ENCODE measurements at places on chromosomes 4 and X.

GRCh38 chr4:56241500-56241899 is 145.8 kb downstream of the AASDH start:
- no peak for DNase-seq

DNA sequence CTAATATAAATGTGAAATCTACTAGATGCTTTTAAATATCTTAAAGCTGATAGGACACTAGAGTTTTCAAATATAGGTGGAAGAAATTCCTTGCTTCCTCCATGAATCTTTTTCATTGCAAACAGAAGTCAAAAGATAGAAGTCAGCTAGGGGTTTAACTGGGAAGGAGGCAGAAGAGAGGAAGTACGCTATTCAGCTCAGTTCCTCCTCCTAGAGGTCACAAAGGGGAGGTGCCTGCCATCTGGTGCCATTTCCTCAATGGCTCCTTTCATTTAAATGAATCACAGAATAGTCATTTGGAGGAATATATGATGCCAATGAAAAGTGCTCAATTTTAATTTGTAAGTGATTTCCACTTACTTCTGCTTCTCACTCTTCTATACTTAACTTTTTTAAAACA is 8.5 kb downstream of the COL25A1 start:
- DNase-seq = no peak

DNA sequence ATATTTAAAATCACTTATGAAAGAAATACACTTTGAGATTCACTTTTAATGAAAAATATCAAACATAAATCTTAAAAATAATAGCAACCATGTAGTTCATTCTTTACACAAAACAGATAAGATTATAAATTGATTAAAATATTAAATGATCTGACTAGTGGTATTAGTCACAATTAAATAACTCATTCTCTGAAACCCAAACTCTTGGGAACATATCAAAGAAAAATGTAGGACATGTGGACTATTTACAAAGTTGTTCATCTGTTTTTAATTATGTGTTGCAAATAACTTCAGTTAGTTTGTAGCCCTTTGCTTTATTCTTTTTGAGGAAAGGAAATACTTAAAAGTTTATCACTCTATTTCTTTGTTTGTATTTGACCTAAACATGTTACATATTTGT is 9.5 kb upstream of the GUCY1A1 start:
- DNase-seq = no peak

DNA sequence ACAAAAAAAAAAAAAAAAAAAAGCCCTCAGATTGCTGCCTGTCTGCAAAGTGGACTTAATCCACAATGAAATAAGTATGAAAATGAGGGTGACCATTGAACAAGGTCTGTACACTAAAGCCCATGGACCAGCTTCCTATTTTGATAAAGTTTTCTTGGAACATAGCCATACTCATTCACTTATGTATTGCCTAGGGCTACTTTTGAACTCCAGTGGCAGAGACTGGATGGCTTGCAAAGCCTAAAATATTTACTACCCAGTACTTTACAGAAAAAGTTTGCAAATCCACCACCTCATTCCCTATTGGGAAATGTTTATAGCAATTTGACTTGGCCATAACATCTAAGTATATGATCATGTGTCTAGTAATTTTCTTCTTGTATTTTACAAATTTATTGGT is 481.7 kb downstream of the NAF1 start:
- no peak for DNase-seq

DNA sequence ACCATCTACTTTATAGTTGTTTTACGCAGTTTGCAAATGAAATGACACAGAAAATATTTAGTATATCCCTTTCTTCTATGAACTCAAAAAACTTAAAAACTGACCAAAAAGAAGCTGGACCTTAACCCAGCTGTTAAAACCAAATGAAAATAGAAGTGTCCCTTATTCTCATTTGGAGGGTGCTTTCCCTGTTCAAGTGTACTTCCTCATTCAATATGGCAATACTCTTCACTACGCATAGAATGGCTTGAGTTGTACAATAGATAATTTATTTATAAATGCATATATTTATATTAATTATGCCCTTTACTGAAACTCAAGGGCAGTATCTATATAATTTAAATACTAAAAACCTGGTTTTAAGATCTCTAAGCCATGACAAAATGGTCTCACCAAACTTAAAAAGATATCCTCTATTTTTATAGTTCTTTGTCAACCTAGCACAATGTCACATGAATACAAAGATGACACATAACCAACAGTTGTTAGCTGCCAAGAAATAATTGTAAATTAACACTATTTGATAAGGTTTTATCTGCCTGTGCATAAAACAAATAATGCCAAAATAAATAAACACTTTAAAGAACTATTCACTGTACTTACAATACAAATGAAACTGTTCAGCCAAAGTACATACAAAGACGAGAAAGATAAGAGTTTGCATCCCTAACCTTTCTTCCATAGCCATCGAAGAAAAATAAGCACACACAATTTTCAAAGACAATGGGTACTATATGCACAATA is 25.2 kb downstream of the YTHDC1 start:
- no peak for DNase-seq

- no peak for DNase-seq
Observed at GRCh38 chr4:124641715-124642381, 70.7 kb downstream of the ANKRD50 start.

DNA sequence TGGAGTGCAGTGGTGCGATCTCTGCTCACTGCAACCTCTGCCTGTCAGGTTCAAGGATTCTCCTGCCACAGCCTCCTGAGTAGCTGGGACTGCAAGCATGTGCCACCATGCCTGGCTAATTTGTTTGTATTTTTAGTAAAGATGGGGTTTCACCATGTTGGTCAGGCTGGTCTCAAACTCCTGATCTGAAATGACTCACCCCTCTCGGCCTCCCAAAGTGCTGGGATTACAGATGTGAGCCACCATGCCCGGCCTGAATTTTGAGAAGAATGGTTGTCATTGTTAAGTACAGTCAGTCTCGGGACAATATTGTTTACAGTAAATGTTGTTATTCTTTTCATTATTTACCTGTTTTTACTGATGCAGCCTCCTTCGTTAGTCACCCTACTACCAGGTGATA is 1226.2 kb upstream of the TENM3 start:
- DNase-seq = no peak

DNA sequence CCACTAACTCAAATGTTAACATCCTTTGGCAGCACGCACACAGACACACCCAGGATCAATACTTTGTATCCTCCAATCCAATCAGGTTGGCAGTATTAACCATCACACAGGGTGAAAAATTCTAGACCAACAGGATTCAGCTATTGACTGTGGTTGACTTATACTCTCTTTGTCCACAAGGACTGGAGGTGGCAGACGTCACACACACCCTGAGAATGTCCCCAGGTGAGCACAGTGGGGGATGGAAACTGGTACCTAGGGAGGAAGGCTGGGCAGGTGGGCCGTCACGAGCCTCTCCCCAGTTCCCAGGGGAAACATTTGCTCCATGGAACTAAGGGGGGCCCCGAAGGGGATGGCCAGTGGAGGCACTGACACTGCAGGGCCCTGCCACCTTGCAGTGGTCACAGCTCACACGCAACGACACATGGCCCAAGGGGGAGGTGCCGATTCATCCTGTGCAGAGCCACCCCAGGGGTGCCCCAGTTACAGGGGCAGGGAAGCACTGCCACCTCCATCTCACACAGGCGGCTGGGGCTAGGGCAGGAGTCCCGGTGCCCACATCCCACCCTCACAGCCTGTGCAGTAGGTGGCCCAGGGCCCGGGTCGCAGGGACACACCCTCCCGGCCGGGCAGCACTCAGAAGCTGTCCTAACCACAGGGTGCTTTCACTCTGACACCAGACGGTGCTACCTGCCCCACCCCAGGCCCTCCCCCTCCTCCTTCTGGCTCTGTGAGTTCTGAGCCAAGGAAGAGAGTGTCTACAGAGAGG is 17.4 kb downstream of the ZFYVE28 start:
- no peak for DNase-seq

DNA sequence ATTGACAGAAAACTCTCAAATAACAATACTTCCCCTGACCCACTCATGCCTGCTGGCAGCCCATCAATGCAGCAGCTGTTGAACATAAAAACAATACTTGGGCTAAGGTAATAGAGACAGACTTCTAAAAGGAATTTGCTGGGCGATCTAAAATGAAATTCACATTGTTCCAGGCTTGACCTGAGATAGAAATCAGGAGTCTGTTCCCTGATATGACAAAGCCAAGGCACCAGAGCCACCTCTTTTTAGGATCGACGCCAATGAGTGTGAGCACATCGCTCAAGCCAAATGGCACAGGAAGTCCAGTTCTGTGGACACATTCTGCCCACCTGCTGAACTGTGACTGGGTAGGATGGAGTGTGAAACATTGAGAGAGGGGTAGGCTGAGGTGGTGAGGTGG is 4.9 kb downstream of the SEPTIN11 start:
- no peak for DNase-seq

DNA sequence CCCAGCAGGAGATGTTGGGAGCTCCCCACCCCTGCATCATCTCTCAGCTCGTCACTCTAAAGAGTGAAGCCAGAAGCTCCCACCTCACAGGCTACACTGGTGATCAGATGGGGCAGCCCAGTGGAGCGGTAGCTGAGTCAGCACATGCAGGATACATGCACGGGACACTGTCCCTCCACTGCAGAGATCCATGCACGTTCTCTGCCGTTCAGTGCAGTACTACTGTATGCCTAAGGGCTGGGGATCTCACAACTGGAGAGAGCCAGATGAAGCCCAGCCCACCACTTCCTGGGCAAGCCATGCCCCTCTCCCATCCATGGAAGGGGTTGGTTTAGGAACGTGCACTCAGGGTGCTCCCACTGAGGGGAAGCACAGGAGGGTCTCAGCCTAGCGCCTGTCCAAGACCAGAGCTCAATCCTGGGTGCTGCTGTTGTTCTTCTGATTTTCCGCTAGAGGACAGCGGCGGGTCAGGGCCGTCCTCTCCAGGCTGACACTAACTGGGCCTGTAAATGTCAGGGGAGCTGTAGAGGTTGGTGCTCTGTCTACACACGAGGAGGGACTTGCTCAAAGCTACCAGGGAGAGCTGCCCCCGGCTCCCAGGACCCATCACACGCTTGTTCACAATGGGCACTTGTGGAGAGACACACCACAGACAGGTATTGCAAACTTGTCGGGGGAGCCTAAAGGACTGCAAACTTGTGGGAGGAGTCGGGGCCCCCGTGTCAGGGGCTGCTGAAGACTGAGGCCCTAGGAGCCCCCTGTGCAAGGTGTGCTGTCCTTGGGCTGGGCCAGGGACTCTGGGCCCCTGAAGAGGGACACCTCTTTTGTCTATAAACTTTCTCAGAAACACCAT is 18.2 kb upstream of the ABLIM2 start:
- DNase-seq = peak; percentile 44

DNA sequence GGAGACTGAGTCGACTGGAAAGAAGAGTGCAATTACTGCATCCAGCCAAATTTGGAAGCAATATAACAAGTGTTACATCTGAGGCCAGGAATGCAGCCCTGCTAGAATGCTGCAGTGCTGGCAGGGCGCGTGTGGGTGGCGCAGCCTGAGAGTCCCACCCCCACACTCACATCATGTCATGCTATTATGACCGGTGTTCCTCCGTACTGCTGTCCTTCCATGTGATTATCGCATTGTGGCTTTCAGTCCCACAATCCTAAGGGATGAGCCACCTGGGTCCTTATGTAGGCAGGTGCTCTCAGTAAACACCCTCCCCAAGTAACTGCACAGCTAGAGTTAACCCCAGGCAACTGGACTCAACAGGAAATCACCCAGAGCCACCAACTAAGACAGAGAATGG is 122.6 kb upstream of the CPEB2 start:
- DNase-seq = peak; percentile 13

GRCh38 chr4:98746530-98746929 is 88.1 kb upstream of the TSPAN5 start:
- no peak for DNase-seq

GRCh38 chrX:1535241-1536041 is 1.5 kb downstream of the P2RY8 start:
- no peak for DNase-seq

- no peak for DNase-seq
Observed at GRCh38 chr4:113637823-113638561, 123.5 kb downstream of the CAMK2D start.

DNA sequence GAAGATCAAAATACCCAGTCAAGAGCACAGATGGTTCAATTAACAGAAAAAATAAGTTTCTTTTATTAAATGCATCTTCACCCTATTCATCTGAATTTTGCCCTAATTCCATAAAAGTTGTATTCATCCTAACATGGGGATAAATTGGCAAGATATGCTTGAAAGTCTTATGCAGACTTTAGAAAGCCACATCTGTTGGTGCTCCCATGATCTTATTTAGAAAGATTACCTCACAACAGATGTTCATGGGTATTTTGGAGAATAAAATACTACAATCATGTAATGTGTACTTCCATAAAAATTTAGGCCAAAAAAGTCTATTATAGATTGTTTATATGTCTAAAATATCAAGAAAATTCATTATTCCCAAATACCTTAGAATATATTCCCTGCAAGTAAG is 510.3 kb downstream of the TECRL start:
- no peak for DNase-seq

DNA sequence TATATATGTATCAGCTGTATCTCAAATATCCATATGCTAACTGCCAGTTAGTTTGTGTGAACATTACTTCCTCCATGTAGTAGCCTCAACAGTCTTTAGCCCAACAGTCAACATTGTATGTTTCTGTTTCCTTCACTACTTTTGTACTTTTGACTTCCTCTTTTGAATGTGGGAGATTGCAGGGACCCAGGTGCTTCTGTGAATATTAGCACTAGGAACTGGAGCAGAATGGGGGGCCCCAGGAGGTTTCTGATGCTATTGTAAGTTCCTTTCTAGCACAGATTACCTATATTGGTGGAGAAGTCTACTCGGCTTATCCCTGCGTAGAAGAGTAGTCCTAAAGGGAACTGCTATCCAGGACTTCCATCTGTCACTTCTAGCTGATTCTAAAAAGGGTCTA is 2.3 kb downstream of the PLAC8 start:
- no peak for DNase-seq

- DNase-seq = no peak
Observed at GRCh38 chr4:134935320-134935719, 733.7 kb upstream of the PABPC4L start.

- DNase-seq = no peak
Observed at GRCh38 chr4:106201373-106201772, 114.6 kb downstream of the TBCK start.

DNA sequence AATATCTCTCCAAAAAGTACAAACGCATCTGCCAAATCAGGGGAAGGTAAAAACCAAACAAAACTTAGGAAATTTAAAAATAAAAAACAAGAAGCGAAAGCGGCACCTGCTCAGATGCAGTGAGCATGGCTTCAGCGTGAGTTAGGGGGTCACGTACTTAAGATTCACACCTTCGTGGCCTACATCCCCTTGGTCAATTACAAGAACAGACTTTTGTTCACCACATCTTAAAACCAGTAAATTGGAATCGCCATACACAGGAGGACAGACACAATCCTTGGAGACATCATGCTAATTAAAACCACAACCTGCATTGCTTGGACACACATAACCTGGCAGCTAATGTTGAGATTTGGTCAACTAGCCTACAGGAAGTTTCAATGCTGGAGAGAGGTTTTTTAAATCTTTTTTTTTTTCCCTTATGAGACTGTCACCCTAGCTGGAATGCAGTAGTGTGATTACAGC is 12.5 kb upstream of the SEL1L3 start:
- DNase-seq = no peak

GRCh38 chr4:88613417-88613875 is 21.2 kb downstream of the HERC3 start:
- peak; percentile 70 for DNase-seq
